ENCODE measurements at places on chromosomes 5 and 9. TPM values are rescaled to one million over a fixed set of nuclear protein-coding genes. Genes with fewer than 3 reads are reported as not detected.
A peak's percentile ranks its signal among the peaks of the same experiment; 100 is the strongest.

DNA sequence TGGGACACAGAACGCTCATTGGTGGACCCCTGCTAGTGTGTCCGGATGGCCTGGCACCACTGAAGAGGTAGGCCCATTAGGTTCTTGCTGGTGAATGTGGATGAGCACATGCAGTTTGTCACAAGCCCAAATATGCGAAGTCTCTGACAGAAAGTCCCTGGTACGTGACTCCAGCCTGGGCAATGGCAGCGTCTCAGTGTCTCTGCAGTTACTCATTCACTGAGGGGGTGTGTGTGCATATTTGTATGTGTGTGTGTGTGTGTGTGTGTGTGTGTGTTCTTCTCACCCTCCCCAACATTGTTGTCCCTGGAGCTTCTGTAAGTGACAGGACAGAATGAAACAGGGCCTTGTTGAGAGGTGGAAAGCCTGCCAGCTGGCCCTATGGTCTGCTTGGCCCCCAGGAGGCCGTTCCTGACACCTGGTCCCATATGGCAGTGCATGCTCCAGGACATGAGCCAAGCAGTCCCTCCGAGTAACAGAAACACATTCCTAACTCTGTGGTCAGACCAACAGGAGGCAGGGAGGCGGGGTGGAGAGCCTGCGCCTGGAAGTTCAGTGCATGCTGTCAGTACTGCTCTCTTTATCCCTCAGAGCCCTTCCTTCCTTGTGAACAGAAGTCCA is 169.9 kb downstream of the SLC28A3 start:
- H3K27me3 ChIP-seq: no peaks in the 10 kb centered on the region
- no peaks in the 10 kb centered on the region for H3K4me1 ChIP-seq
- no peak overlapping the region for H3K27ac ChIP-seq
- H3K4me3 ChIP-seq: no peak overlapping the region
- H3K36me3 ChIP-seq: no peaks in the 10 kb centered on the region

- no peak overlapping the region for H3K27ac ChIP-seq
- no peaks in the 10 kb centered on the region for H3K4me1 ChIP-seq
- no peaks in the 10 kb centered on the region for H3K27me3 ChIP-seq
- no peak for DNase-seq
Observed at GRCh38 chr9:123637606-123637944, 281.6 kb downstream of the CRB2 start.

GRCh38 chr5:111762895-111763294 is 5.9 kb upstream of the NREP start:
- H3K4me3 ChIP-seq: no peak overlapping the region
- no peaks in the 10 kb centered on the region for H3K36me3 ChIP-seq
- no peaks in the 10 kb centered on the region for H3K27me3 ChIP-seq
- no peak overlapping the region for H3K27ac ChIP-seq
- peaks cover 15% of the 10 kb centered on the region for H3K4me1 ChIP-seq

- peaks cover 8% of the 10 kb centered on the region for H3K4me1 ChIP-seq
- DNase-seq: peak; percentile 88
- H3K36me3 ChIP-seq: no peaks in the 10 kb centered on the region
- H3K4me3 ChIP-seq: peak overlapping the region; percentile 68
Observed at GRCh38 chr9:121550569-121551512, 51.2 kb upstream of the GGTA1 start.

PHF24 gene
- total RNA-seq: 0.14 TPM

DNA sequence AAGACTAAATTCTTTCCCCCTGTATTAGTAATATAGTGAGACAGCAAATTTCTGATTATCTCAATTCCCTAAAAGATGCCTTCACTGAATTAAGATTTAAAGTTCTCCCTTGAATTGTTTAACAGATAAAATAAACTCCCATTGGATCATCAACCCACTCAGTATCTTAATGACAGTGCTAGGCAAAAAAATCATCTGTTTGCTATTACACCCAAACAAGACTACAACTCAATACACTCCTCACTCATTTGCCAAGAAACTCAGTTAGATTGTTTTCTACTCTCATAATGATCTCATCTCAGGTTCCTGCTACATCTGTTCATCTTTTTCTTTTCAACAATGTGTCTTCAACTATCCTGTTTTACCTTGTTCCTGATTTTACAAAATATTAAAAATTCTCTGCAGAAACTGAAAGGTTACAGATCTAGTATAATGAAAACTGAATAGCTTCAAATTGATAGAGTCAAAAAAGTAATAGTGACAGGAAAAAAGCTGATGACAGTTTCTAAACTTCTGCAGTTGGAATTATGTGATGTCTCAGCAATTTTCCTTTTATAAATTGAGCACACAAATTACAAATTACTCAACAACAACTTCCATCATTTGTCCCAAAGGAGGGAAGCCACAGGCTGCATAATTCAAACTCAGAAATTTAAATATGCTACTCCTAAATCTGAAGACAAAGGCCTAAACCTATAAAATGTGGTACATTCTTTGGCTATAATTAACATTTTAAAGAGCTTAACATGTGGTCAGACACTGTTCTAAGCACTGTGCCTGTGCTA is 39.4 kb downstream of the HOMER1 start:
- H3K36me3 ChIP-seq: no peaks in the 10 kb centered on the region
- no peak for DNase-seq
- H3K27me3 ChIP-seq: no peaks in the 10 kb centered on the region

GRCh38 chr5:57594436-57594835 is 111.8 kb upstream of the ACTBL2 start:
- H3K27ac ChIP-seq: no peak overlapping the region
- no peak overlapping the region for H3K4me3 ChIP-seq
- H3K4me1 ChIP-seq: no peaks in the 10 kb centered on the region
- no peaks in the 10 kb centered on the region for H3K36me3 ChIP-seq
- DNase-seq: no peak

GRCh38 chr5:152016421-152016820 is 91.8 kb upstream of the GLRA1 start:
- H3K4me3 ChIP-seq: no peak overlapping the region
- H3K36me3 ChIP-seq: no peaks in the 10 kb centered on the region
- no peak for DNase-seq
- H3K27ac ChIP-seq: no peak overlapping the region
- H3K27me3 ChIP-seq: no peaks in the 10 kb centered on the region

DNA sequence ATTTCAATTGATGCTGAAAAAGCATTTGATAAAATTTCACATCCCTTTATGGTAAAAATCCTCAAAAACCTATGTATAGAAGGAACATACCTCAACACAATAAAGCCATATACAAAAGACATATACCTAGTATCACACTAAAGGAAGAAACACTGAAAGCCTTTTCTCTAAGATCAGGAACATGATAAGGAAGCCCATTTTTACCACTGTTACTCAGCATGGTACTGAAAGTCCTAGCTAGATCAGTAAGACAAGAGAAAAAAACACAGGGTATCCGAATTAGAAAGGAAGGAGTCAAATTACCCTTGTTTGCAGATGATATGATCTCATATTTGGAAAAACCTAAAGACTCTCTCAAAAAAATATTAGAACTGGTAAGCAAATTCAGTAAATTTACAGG is 350.2 kb upstream of the PDE4D start:
- no peaks in the 10 kb centered on the region for H3K36me3 ChIP-seq
- H3K27ac ChIP-seq: no peak overlapping the region
- DNase-seq: no peak
- H3K27me3 ChIP-seq: no peaks in the 10 kb centered on the region
- H3K4me3 ChIP-seq: no peak overlapping the region
- no peaks in the 10 kb centered on the region for H3K4me1 ChIP-seq

GRCh38 chr5:115766608-115767007 is 49.9 kb downstream of the CDO1 start:
- no peaks in the 10 kb centered on the region for H3K36me3 ChIP-seq
- no peak overlapping the region for H3K4me3 ChIP-seq
- no peak overlapping the region for H3K27ac ChIP-seq
- no peak for DNase-seq

PHYKPL gene
- total RNA-seq: 12.4 TPM

- H3K4me3 ChIP-seq: no peak overlapping the region
- no peak overlapping the region for H3K27ac ChIP-seq
- H3K27me3 ChIP-seq: no peaks in the 10 kb centered on the region
- no peaks in the 10 kb centered on the region for H3K4me1 ChIP-seq
- H3K36me3 ChIP-seq: no peaks in the 10 kb centered on the region
Observed at GRCh38 chr5:168746893-168747640, 167.9 kb upstream of the PANK3 start.

CCNJL gene
- total RNA-seq: 29.2 TPM

- peaks cover 34% of the 10 kb centered on the region for H3K4me1 ChIP-seq
- peak; percentile 63 for DNase-seq
- H3K27ac ChIP-seq: peak overlapping the region; percentile 99
- H3K4me3 ChIP-seq: peak overlapping the region; percentile 92
Observed at GRCh38 chr5:178113841-178114324, 551 bp downstream of the N4BP3 start.

- no peaks in the 10 kb centered on the region for H3K4me1 ChIP-seq
- H3K36me3 ChIP-seq: no peaks in the 10 kb centered on the region
- no peak for DNase-seq
- H3K4me3 ChIP-seq: no peak overlapping the region
- no peak overlapping the region for H3K27ac ChIP-seq
Observed at GRCh38 chr9:16132513-16132912, 579.7 kb downstream of the CCDC171 start.

DNA sequence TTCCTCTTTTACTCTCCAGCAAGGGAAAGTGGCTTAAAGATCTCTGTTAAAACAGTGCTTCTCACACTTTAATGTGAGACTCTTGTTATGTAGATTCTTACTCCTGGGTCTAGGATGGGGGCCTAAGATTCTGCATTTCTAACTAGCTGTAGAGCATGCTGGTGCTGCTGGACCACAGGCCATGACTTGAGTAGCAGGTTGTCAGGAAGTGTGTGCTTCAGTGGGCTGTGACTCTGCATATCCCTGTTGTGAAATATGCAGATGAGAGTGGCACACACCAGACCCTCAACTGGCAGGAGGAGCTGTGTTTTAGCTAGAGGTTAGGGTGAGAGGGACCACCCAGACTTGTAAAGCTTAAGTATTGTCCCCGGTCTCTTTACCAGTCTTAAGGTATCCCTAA is 191.1 kb upstream of the DMRT1 start:
- H3K36me3 ChIP-seq: no peaks in the 10 kb centered on the region
- peak; percentile 80 for DNase-seq
- H3K27ac ChIP-seq: peak overlapping the region; percentile 26
- no peaks in the 10 kb centered on the region for H3K27me3 ChIP-seq

PLK2 gene
- total RNA-seq: 29.4 TPM

- H3K27ac ChIP-seq: no peak overlapping the region
- no peaks in the 10 kb centered on the region for H3K27me3 ChIP-seq
- H3K4me3 ChIP-seq: no peak overlapping the region
- peaks cover 17% of the 10 kb centered on the region for H3K4me1 ChIP-seq
- peaks cover 8% of the 10 kb centered on the region for H3K36me3 ChIP-seq
Observed at GRCh38 chr9:88433583-88434255, 45.5 kb downstream of the SPIN1 start.

All from GM23338 (cell line).